ENCODE measurements at places on chromosomes 6 and 20. TPM values are rescaled to one million over a fixed set of nuclear protein-coding genes. Genes with fewer than 3 reads are reported as not detected.

DNA sequence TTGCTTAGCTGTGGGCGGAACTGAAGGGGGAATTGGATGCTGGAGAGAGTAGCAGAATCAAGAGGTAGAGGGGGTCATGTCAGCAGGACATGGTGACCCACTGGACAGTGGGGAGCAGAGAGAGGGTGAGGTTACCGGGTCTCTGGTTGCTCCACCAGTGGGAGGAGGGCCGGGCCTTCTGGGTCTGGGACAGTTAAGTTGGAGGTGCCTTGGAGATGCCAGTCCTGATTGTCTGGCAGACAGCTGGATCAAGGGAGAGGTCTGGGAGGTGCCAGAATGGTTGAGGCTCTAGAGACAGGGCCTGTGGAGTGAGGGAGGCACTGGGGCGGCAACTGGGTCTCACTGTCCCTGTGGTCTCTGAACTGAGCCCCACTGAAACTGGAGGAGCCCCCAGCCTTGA lies 24.6 kb downstream of the MANBAL start:
- peaks cover 14% of the 10 kb centered on the region for H3K36me3 ChIP-seq
- peaks cover 28% of the 10 kb centered on the region for H3K4me1 ChIP-seq
- H3K4me3 ChIP-seq = no peak overlapping the region
- no peak for DNase-seq

The BPIFA1 gene
- total RNA-seq = not detected

DNA sequence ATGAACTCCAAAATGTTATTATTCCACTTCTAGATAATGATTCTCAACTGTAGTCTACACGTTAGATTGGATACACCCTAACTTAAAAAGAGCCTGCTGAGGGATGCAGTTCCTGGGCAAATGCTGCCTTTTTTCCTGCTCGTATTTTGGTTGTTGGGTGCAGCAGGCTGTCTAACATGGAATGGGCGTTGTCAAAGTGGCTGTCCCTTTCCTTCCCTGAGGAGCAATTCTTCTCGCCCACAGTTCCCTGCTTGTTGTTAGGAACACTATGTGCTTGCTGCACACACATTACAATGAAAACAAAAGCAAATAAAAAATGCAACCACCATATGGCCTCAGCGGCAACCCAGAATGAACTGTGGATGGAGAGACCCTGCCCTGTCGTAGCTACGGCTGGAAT lies 1.7 kb upstream of the ADGRF5 start:
- no peak overlapping the region for H3K27ac ChIP-seq
- no peaks in the 10 kb centered on the region for H3K4me1 ChIP-seq
- no peaks in the 10 kb centered on the region for H3K36me3 ChIP-seq
- peaks cover 3% of the 10 kb centered on the region for H3K27me3 ChIP-seq

The LY6G6F gene
- total RNA-seq = not detected

GRCh38 chr20:3818155-3819151 lies 1.9 kb upstream of the AP5S1 start:
- H3K4me3 ChIP-seq = no peak overlapping the region
- H3K36me3 ChIP-seq = no peaks in the 10 kb centered on the region
- H3K4me1 ChIP-seq = peaks cover 46% of the 10 kb centered on the region
- no peaks in the 10 kb centered on the region for H3K27me3 ChIP-seq

DNA sequence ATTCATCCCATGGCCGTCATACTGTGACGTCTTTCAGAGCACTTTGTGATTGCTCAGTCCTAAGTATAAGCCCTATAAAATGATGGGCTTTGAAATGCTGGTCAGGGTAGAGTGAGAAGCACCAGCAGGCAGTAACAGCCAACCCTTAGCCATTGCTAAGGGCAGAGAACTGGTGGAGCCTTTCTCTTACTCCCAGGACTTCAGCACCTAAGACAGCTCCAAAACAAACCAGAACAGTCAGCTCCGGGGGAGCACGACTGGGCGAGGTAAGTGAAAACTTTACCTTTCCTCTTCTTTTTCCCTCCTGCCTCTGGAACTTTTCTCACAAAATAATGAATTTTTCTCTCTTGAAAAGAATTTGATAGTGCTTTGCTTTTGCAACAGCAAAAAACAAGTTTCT lies at the start of gene VIP:
TSS of gene VIP (plus strand) at position 104 of the 400 bp plus-strand sequence. CDS start 1,381 bp downstream, outside the sequence.
- DNase-seq = no peak
- H3K27me3 ChIP-seq = peaks cover 2% of the 10 kb centered on the region
- no peaks in the 10 kb centered on the region for H3K4me1 ChIP-seq
- H3K36me3 ChIP-seq = no peaks in the 10 kb centered on the region
- no peak within 1 kb of the TSS for H3K27ac ChIP-seq

- no peak overlapping the region for H3K27ac ChIP-seq
- no peaks in the 10 kb centered on the region for H3K27me3 ChIP-seq
- no peaks in the 10 kb centered on the region for H3K4me1 ChIP-seq
- H3K36me3 ChIP-seq = no peaks in the 10 kb centered on the region
Measured at GRCh38 chr20:6473197-6473596, 294.3 kb upstream of the BMP2 start.

All from activated CD8-positive, alpha-beta T cell treated with anti-CD3 and anti-CD28 coated beads for 36 hours (primary cell).